Stimulated activated CD8-positive, alpha-beta memory T cell treated with anti-CD3 and anti-CD28 coated beads, Interleukin-7, amount 100 ng/mL, for 1 hour (primary cell): ENCODE measurements at places on chromosomes 2 and 18.

DNA sequence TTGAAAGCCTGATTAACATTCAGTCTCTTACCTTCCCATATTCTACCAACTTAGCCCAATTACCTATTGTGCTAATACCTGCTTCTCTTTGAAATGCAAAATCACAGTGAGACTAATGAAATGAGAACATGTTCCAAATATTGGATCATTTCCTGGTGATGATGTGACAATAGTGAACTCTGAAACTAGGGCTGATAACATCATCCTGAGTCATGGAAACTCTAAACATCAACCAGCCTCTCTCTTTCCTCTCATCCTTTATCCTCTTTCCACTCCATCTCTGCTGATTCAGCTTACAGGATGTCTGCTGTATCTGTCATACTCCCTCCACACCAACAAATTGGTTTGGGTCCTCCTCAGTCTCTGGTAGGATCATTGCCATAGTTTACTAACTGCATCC, 98.8 kb upstream of the NCKAP5 start:
- no peak for DNase-seq

DNA sequence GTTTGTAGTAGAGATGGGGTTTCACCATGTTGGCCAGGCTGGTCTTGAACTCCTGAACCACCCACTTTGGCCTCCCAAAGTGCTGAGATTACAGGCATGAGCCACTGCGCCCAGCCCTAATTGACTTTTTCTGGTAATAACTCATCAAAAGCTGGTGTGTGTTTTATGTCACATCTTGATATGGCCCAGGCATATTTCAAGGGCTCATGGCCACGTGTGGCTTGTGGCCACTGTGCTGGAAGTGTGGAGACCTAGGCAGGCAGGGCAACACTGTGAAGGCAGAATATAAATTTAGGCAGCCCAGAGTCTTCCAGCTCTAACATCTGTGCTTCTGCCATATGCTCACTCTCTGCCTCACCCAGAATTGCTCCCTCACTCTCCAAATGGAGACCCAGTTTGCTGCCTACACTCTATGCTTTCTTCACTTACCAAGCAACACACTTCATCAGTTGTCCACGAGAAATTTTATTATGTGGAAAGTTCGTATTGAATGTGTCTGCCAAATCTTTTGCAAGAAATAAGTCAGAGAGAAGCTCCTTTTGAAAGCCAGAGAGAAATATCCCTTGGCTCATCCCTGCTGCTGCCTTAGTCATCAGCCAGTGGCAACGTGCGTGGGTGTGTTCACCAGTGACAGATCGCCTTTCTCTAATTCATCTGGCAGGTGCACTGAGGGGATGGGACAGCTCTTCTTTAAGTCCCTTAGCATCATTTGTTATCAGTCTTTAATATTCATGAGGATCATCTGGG, 129.4 kb upstream of the CXCR4 start:
- no peak for DNase-seq

GRCh38 chr2:226475650-226476049, 324.0 kb downstream of the IRS1 start:
- no peak for DNase-seq

- no peak for DNase-seq
These were observed 63.3 kb upstream of the SMAD7 start for GRCh38 chr18:49013961-49014604.

DNA sequence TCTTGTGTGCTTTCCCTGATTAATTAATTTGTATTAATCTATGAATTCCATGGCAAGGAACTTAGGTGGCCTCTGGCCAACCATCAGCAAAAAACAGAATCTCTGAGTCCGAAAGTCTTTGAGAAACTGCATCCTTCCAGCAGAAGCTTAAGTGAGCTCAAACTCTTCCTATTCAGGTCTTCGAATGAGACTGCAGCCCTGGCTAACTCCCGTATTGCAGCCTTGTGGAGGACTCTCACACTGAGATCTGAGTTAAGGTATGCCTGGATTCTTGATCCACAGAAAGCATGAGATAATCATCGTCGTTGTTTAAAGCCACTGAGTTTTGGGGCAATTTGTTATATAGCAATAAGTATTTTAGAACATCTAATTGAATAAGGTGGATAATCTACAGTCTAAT, 1143.9 kb upstream of the NXPH2 start:
- no peak for DNase-seq

DNA sequence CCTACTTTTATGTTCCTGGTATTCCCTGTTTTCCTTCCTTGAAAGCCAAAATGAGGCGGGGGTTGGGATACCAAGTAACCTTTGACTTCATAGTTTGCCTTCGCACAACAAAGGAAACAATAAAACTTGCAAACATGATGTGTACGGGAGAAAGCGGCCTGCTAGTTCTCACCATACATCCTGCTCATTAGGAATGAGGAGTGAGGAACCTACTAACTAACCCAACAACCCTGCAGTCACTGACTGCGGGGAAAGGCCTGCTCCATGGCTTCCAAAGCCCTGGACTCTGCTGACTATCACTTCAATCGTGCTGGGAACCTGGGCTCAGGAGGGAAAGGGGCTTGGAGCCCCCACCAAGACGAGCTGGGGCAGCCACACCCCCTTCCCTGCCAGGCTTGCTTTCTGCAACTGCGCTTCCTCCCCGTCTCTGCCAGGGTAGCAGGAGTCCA, 24.2 kb downstream of the RPL31 start:
- DNase-seq: no peak

- no peak for DNase-seq
These were observed 190.9 kb upstream of the COPS8 start for GRCh38 chr2:236894791-236895190.

GRCh38 chr2:226136739-226137138, 662.9 kb downstream of the IRS1 start:
- no peak for DNase-seq

GRCh38 chr18:64097497-64097896, 51.4 kb downstream of the LINC00305 start:
- no peak for DNase-seq

DNA sequence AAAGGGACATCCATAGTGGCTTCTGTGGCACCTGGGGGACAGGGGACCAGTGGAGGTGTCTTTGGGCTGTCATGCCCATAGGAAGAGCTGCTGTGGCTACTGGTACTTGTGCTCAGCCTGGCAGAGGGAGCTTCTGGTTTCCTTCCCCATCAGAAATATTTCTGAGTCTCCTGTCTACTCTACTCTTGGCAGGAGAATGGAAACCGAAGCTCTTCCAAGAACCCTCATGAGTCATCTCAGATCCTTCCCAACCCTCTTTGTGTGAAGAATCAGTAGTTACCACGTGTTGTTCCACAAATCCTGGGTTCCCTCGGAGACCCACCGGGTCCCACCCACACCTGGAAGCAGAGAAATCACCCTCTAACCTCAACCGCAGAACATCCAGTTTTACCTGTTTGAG, 234.9 kb downstream of the FHOD3 start:
- no peak for DNase-seq

GRCh38 chr18:59802031-59802430, 97.8 kb upstream of the PMAIP1 start:
- no peak for DNase-seq

DNA sequence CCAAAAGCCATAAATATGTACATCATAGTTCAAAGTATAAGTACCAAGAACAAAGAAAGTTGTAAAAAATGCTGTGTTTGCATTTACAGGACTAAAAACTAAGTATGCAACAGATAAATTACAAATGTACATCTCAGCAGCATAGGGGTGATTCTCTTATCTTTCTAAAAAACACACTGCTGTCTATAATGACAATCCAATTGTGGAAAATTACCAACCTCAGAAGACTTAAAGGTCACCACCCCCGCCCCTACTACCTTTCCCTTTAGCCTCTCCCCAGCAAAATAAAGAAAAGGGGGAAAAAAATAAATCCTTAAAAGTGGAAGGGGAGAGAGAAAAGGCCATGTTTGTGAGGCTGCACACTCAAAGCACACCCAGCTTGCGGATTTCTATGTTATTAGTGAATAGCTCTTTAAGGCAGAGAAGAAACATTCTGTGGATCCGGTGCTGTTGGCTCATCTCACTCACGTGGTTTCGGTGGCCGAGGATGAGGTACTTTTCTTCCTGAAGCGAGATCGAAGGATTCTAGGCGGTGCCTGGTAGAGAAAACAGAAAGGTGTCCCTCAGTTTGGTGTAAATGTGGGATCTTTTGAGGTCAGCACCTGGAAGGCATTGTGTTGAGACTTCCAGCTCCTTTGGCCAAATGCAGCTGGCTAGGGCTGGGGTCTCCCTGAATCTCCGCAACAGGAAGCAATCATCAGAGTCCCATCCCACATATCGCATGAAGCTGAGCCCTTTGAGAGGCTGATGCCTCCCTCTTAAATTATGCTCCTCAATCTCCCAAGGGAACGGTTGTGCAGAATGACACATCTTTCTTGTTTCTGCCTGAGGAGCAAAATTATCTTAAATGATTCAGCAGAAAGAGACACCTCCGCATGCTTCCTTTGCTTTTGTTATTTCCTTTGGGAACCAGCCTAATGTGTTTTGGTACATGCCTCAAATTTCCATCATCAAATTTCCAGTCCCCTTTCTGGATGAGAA, 17.6 kb downstream of the MRPL35 start:
- no peak for DNase-seq

DNA sequence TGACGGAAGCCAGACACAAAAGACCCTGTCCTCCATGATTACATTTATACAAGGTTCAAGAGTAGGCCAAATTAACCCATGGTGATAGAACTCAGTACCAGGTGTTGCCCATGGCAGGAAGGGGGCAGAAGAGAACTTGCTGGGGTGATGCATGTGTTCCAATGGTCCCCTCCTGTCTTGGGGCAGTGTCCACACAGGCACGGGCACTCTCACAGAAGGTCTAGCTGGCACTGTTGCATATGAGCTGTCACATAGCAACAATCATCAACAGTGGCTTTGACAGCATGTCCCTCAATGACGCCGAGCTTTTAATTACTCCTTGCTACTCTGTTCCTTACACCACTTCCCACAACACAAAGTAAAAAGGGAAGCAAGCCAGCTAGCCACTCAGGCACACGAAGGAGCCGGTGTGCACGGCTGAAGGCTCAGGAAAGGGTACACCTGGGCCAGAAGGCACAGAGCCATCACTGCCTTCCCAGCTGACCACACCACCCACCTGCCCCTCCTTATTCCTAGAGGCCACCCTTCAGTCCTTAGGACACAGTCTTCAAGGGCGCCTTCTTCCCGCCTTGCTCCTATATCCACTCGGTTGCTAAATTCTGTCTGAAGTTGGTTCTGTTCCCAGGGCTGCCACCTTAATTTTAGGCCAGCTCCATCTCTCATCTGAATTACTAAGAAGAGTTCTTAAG, 28.9 kb downstream of the RPL31 start:
- DNase-seq: no peak

DNA sequence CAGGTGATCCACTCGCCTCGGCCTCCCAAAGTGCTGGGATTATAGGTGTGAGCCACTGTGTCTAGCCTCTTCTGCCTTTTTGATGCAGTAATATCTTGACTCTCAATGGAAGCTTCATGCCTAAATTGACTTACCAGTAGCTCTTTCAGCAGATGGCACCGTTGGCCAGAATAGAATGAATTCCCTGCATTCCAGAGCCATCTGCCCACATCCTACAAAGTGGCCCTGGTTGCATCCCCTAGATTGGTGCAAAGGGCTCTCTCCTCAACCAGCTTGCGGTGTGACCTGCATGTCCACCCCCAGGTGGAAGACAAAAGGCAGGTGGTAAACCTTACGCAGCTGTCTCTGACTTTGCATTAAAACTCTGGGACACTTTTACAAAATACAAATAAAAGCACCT, 4.4 kb upstream of the PARD6G start:
- DNase-seq: no peak

DNA sequence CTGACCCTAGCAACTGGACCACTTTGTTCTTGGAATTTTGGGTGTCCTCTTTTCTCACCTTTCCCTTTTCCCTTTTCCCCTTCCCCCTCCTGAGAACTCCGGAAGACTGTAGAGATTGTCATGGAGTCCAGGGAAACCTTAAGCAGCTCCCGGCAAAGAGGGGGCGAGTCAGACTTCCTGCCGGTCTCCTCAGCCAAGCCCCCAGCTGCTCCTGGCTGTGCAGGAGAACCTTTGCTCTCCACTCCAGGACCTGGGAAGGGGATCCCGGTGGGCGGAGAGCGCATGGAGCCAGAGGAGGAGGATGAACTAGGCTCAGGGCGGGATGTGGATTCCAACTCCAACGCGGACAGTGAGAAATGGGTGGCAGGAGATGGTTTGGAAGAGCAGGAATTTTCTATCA, 20.5 kb downstream of the SETBP1 start:
- DNase-seq: no peak

- no peak for DNase-seq
These were observed 133.3 kb downstream of the ZNF236 start for GRCh38 chr18:76955524-76956170.

- DNase-seq: no peak
These were observed 117.7 kb downstream of the RBMS1 start for GRCh38 chr2:160375802-160376469.

DNA sequence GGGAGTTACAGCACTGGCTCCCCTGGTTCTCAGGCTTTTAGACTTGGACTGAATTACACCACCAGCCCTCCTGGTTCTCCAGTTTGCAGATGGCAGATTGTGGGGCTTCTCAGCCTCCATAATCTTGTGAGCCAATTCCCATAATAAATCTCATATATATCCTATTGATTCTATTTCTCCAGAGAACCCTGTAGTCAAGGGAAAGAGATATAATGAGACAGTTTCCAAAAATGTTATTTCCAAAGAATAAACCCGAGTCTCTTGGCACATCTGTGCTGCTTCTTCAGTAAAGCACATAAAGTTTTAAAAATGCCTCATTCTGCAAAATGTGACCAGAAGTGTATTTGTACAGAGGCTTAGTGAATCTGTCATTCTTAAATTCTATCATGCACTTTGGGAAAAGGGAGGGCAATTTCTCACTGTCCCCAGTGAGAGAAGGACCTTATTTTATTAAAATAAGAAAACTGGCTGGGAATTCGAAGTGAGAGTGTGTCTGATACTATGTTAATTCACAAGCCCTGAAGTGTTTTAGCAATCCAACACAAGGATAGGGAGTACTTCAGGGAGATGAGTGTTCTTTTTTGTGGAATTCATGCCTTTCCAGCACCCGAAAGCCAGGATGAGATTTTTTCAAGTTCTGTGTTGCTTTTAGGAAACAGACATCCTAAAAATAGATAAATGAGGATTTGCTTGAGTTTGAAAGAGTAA, 282.4 kb upstream of the CHAC2 start:
- no peak for DNase-seq

DNA sequence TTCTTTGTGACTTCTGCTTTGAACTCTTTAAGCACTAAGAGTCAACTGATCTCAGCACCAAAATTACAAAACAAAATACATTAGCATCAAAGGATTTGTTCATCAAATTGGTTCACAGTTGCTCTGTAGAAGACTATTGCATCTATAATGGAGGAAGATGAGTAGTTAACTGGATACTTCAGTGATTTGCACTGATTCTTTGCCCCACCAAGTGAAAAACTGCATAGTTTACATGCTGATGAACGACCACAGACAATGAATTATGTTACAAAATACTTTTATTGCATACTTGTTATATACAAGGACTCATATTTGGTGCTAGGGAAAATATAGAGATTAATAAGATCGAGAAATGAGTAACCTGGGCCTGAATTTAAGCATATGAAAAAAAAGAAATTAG, 107.2 kb downstream of the SCG2 start:
- DNase-seq: no peak

- DNase-seq: no peak
These were observed 67.2 kb downstream of the MBP start for GRCh38 chr18:77065221-77065981.

- no peak for DNase-seq
These were observed 91.2 kb downstream of the LRATD1 start for GRCh38 chr2:14723684-14724083.
